Stimulated activated CD8-positive, alpha-beta memory T cell treated with anti-CD3 and anti-CD28 coated beads, Interleukin-4, amount 100 ng/mL, for 4 hours (primary cell): ENCODE measurements at places on chromosomes 11 and 22.

DNA sequence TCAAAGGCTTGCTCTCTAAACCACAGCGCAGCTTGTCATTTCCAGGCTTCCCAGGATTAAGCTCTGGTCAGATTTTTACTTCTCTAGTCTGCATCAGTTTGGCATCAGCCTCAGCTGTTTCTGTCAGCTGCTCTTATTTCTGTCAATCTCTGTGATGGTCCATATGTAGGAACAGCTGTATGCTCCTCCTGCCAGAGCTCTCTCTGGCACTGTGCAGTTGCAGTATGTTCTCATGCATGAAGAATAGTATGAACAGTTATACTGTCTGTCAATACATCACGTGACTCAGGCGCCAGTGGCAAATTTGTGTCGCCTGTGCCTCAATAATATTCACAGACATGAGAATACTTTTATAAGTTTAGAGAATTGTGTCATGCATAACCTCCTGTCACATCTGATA is 6.7 kb downstream of the OR6M1 start:
- DNase-seq = no peak

GRCh38 chr11:117834068-117834810 is 9.7 kb upstream of the FXYD2 start:
- no peak for DNase-seq

DNA sequence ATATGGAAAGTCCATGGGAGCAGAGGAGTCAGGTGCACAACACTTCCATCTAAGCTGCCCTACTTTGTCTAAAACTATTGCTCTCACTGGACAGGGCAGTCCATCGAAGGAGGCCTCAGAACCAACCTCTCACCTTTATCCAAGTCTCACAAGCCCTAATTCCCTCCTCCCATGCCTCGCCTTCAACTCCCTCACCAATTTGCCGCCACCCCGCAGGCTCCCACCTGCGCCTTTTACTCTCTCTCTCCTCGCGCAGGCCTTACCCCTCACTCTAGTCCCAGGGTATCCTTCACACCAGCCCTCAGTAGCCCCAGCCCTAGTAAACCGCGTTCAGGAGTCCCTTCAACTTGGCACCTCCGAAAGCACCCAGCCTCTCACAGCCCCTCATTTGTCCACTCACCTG is 451 bp downstream of the FHIP1B start:
- no peak for DNase-seq

- no peak for DNase-seq
These were observed 4.7 kb upstream of the SHISA8 start for GRCh38 chr22:41919357-41920224.

DNA sequence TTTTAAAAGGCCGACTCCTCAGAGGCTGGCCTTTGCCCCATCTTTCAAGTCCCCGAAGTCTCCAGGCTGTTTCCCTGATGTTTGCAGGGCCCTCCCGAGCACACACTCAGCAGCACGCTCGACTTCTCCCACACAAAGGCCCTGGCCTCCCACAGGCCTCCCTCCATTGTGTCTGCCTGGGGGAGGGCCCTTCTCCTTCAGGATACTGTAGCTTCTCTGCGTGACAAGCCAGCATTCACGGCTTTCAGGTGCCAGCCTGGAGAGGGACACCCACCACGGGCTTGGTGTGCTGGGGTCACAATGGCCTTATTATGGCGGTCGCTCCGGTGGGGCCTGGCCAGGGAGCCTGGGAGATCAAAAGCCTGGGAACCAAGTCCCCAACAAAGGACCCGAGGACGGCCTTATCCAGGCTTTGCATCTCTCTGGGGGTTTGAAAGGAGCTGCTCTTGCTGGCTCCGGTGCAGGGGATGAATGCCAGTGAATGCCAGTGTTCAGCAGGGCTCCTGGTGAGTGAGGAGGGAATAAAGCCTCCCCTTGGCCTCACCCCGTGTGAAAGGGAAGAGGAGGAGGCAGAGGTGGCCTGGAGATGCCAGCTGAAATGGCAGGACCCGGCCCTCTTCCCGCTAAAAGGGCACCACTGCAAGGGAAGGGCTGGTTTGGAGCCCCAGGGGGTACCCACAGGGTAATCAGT is 55.0 kb downstream of the TRAF6 start:
- no peak for DNase-seq

DNA sequence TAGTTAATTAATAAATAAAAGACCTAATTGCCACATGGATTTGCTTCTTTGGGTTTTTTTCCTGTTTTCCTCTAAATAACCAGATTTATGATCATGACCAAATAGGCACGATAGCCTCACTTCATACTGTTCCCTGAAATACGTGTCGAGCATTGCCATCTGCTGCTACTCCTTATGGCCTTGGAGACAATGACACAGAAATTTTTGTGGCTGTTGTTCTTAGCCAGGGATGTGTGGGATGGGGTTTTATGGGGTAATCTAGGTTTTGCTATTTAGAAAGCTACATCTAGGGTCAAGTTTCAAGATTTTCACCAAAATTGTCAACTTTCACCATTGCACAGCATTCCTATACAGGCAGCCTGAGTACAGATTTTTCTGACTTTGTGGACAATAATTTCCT is 145.2 kb downstream of the DBX1 start:
- no peak for DNase-seq

GRCh38 chr11:117179048-117179999 is 781 bp downstream of the SIDT2 start:
- DNase-seq = no peak

DNA sequence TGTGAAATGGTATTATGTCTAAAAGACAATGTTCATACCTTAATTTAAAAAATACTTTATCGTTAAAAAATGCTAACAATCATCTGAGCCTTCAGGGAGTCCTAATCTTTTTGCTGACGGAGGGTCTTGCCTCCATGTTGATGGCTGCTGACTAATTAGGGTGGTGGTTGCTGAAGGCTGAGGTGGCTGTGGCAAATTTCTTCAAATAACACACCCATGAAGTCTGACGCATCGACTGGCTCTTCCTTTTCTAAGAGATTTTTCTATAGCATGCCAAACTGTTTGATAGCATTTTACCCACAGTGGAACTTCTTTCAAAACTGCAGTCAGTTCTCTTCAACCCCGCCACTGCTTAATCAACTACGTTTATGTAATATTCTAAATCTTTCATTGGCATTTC is 33.6 kb downstream of the TCF20 start:
- no peak for DNase-seq
